Esophagus muscularis mucosa (tissue), 4 donors: ENCODE measurements at places on chromosomes 6 and 20. TPM values are rescaled to one million over a fixed set of nuclear protein-coding genes. Genes with fewer than 3 reads are reported as not detected.

GRCh38 chr6:168939796-168940195 is 313.9 kb downstream of the THBS2 start:
- peak; percentile 77 for DNase-seq

DNA sequence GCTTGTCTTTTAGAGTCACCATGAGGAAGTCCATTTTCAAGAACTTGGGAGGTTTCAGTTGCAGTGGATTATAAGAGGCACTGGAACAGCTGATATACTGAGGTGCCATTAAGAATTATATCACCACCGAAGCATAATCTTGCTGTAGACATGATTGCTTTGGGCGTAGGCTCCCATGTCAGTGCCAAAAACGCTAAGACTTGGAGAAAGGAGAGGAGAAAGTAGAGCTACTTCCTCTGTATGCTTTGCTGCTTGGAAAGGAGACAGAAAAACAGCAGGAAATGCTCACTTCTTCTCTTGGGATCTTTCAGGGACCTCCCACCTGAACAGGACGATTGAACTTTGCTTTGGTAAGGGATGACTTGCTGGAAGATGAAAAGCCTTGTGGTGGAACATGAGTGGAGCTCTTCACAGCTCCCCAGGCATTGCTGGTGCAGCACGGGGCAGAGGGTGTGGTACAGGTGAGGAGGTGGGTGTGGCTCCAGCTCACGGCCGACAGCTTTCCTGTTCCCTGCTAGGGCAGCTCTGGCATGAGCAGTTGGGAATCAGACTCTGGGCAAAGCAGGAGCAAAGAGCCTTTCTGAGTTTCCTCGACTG is 190.4 kb upstream of the JAG1 start:
- DNase-seq = no peak

- DNase-seq = no peak
These were observed 29.3 kb upstream of the KIF13A start for GRCh38 chr6:18016698-18017097.

DNA sequence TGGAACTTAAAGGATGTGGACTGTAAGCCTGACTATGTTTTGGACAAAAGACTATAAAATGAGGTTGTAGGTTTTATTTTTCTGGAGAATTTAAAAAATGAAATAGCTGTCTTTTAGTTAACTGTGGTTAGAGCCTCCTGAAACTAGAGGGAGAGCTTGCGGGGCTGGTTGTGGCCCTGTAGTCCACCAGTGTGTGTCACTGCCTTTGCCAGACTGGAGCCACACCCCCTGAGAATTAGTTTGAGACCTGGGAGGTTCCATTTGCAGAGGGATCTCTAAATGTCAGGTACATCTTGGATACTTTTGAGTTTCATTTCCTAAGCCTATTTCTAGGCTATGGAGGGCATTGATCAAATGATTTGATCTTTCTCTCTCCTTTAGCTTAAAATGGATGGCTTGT is 20.8 kb downstream of the ZC2HC1B start:
- DNase-seq = no peak

DNA sequence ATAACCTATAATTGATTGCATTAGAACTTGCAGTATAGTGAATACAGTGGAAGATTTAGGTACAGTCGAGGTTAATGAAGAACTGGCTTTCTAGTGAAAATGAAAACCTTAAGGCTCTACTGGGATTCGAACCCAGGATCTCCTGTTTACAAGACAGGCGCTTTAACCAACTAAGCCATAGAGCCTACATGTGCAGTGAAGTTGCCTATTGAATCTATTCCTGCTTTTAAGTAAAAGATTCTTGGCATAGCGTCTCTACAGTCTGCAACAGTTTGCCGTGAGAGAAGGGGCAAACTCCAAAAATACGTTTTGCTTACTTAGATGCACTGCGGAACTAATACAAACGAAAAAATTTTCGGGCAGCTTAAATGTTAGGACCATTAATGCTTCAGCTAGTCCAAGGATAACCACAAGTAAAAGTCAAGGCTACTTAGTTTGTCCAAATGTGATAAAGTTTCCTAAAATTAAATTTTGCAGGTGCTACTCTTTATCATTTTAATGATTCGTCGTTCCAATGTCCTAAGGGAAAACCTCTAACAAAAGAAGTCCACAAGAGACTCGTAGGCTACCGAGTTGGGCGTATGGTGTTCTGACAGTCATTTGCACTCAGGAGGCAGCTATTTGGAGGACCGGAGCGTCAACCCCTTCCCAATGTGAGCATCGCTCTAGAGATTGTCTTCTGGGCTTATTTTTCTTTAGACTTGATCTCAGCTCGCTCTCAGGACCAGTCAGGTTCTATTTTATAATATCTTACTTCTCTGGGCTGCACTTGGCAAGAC is 31.3 kb upstream of the ZSCAN23 start:
- DNase-seq = no peak

Gene SLC24A3
- 6.0 TPM for total RNA-seq

Gene TUBB2B
- 18.7 TPM for total RNA-seq

Gene SLC22A16
- not detected for total RNA-seq

Gene BTN1A1
- not detected for total RNA-seq
